ENCODE measurements at places on chromosomes 7 and 10. TPM values are rescaled to one million over a fixed set of nuclear protein-coding genes. Genes with fewer than 3 reads are reported as not detected.

The FKBP9 gene
- 328 TPM for total RNA-seq

The NEURL1 gene
- 3.8 TPM for total RNA-seq

The ALKBH4 gene
- 19.8 TPM for total RNA-seq

The RET gene
- 0.26 TPM for total RNA-seq

The AOAH gene
- 5.5 TPM for total RNA-seq

The NODAL gene
- not detected for total RNA-seq

GRCh38 chr10:12448729-12449391, 99.5 kb downstream of the CAMK1D start:
- H3K36me3 ChIP-seq = no peaks in the 10 kb centered on the region
- H3K4me3 ChIP-seq = no peak overlapping the region
- H3K4me1 ChIP-seq = no peaks in the 10 kb centered on the region
- peak; percentile 41 for DNase-seq
- H3K27me3 ChIP-seq = no peaks in the 10 kb centered on the region

- no peaks in the 10 kb centered on the region for H3K4me1 ChIP-seq
- DNase-seq = no peak
Measured at GRCh38 chr7:105837765-105838626, 38.4 kb downstream of the ATXN7L1 start.

- H3K27ac ChIP-seq = no peak overlapping the region
- no peaks in the 10 kb centered on the region for H3K4me1 ChIP-seq
- no peak overlapping the region for H3K4me3 ChIP-seq
- DNase-seq = no peak
- H3K36me3 ChIP-seq = no peaks in the 10 kb centered on the region
Measured at GRCh38 chr7:45325378-45325777, 167.8 kb downstream of the RAMP3 start.

- H3K36me3 ChIP-seq = no peaks in the 10 kb centered on the region
- H3K4me3 ChIP-seq = no peak overlapping the region
- H3K27me3 ChIP-seq = no peaks in the 10 kb centered on the region
- no peak for DNase-seq
- H3K4me1 ChIP-seq = no peaks in the 10 kb centered on the region
Measured at GRCh38 chr10:97314671-97315070, 4.4 kb upstream of the FRAT1 start.

DNA sequence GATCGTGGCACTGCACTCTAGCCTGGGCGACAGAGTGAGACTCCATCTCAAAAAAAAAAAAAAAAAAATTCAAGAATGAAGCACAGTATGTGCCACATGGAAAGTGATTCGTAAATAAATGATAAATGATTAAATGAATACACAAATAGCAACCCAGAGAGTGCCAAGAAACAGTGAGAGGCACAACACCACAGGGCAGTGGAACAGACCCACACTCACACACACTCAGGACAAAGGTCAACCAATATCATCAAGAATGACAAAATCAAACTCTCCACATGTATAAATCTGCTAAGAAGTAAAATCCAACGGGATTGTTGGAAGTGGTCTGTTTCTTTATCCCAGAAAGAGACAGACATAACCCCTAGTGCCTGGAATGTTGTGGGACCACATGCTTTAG, 77.4 kb downstream of the HTR7 start:
- H3K27ac ChIP-seq = no peak overlapping the region
- no peak for DNase-seq
- no peak overlapping the region for H3K4me3 ChIP-seq
- H3K36me3 ChIP-seq = no peaks in the 10 kb centered on the region

DNA sequence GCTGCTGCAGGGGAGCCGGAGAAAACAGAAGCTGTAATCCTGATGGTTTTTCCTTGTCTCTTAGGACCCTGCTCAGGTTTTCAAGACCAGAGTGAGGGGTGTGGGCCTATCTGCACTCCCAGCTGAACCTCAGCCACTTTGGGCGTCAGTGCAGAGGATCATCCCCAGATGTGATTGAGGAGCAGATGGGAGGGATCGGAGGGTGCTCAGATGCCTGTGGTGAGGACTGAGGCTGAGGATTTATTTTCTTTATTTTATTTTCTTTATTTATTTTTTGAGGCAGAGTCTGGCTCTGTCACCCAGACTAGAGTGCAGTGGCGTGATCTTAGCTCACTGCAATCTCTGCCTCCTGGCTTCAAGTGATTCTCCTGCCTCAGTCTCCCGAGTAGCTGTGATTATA, 13.9 kb downstream of the COL26A1 start:
- H3K27ac ChIP-seq = no peak overlapping the region
- H3K4me1 ChIP-seq = no peaks in the 10 kb centered on the region
- H3K4me3 ChIP-seq = no peak overlapping the region
- no peaks in the 10 kb centered on the region for H3K27me3 ChIP-seq
- no peak for DNase-seq

- no peak overlapping the region for H3K27ac ChIP-seq
- no peak for DNase-seq
- no peak overlapping the region for H3K4me3 ChIP-seq
- H3K36me3 ChIP-seq = no peaks in the 10 kb centered on the region
- H3K27me3 ChIP-seq = no peaks in the 10 kb centered on the region
- H3K4me1 ChIP-seq = no peaks in the 10 kb centered on the region
Measured at GRCh38 chr10:124229201-124229988, 136.0 kb upstream of the CHST15 start.

DNA sequence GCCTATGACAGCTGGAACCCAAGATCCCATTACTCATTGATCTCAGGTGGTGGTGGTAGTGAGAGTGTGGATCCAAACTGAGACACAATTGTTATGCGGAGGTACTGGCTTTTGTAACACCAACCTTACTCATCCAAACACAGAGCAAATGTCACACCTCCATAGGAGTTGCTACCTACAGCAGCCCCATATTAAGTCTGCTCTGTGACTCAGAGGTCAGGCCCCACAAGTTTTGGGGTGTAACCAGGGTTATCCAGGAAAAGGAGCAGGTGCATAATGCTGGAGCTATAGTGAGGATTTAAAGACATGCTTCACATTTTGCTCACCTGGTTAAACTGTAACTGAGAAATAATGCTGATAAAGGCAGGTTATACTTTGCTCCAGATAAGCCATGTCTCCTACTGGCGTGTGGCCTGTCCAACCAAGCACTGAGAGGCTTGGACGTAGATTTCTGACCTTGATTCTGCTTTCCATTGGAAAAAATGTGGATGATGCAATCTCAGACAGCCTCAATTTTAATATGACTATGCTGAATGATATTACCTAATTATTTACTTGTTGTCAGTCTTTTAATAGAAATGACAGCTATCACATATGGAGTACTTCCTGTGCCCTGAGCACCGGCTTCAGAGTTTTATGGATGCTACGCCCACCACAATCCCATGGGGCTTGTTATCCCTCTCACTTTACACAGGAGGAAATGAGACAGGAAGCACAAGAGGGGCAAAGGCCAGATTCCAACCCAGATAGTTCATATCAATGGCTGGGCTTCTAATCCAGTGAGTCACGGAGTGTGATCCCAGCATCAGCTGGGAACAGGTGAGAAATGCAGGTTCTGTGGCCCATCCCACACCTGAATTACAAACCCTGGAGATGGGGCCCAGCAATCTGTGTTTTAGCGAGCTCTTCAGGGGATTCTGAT, 181.3 kb downstream of the CHN2 start:
- no peak overlapping the region for H3K27ac ChIP-seq
- H3K4me1 ChIP-seq = no peaks in the 10 kb centered on the region
- H3K27me3 ChIP-seq = no peaks in the 10 kb centered on the region
- no peak for DNase-seq
- H3K36me3 ChIP-seq = no peaks in the 10 kb centered on the region

- no peaks in the 10 kb centered on the region for H3K36me3 ChIP-seq
- no peaks in the 10 kb centered on the region for H3K27me3 ChIP-seq
- H3K27ac ChIP-seq = no peak overlapping the region
Measured at GRCh38 chr10:91137822-91138221, 82.6 kb upstream of the PCGF5 start.

DNA sequence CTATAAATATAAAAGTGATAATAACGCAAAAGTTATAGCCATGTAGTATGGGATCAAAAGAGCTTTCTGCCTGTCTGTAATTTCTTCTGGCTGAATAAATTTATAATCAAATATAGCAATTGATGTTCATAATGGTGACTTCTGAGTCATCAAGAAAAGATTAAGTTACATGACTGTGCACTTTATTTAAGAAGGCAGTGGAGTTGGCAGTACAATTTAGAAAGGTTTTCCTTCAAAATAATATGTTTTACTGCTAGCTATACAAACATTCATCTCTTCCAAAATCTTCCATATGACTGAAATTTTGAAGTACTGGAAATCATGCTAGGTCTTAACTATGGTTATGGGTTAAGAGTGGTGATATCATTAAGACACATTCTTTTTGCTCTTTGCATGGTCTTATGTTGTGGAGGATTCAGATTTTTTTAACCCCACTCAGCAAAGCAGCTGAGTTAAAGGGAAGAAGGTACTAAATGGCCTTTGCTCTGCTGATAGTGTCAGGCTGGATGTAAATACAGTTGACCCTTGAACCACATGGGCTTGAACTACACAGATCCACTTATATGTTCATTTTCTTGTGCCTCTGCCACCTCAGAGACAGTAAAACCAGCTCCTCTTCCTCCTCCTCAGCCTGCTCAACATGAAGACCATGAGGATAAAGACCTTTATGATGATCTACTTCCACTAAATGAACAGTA, 323.6 kb downstream of the BBS9 start:
- no peak for DNase-seq
- H3K27ac ChIP-seq = no peak overlapping the region
- H3K4me1 ChIP-seq = no peaks in the 10 kb centered on the region
- H3K4me3 ChIP-seq = no peak overlapping the region
- H3K27me3 ChIP-seq = no peaks in the 10 kb centered on the region
- no peaks in the 10 kb centered on the region for H3K36me3 ChIP-seq

DNA sequence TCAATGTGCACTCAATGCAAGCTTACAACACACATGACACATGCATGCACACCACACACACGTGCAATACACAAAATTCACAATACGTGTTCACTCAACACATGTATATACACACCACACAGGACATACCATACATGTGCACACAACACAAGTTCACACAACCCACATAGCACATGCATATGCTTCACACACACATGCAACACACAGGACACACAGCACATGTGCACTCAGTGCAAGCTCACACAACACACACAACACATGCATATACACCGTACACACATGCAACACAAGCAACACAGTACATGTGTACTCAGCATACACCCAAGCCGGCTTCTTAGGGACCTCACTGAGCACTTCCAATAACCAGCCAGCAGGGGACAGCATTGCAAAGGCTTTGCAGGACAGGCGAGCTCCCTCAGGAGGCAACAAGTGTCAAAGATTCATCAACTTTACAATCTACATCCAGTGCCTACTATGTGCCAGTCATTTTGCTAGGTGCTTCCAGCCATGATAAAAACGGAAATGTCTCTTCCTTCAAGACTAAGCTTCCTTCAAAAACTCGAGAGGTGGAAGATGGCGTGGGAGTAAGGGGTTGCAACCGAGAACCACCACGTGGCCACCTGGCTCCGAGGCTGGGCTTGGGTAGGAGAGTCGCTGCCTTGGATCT, 61.1 kb downstream of the JCAD start:
- peak; percentile 73 for DNase-seq
- H3K27ac ChIP-seq = no peak overlapping the region
- no peaks in the 10 kb centered on the region for H3K4me1 ChIP-seq
- no peaks in the 10 kb centered on the region for H3K36me3 ChIP-seq
- no peak overlapping the region for H3K4me3 ChIP-seq
- no peaks in the 10 kb centered on the region for H3K27me3 ChIP-seq

DNA sequence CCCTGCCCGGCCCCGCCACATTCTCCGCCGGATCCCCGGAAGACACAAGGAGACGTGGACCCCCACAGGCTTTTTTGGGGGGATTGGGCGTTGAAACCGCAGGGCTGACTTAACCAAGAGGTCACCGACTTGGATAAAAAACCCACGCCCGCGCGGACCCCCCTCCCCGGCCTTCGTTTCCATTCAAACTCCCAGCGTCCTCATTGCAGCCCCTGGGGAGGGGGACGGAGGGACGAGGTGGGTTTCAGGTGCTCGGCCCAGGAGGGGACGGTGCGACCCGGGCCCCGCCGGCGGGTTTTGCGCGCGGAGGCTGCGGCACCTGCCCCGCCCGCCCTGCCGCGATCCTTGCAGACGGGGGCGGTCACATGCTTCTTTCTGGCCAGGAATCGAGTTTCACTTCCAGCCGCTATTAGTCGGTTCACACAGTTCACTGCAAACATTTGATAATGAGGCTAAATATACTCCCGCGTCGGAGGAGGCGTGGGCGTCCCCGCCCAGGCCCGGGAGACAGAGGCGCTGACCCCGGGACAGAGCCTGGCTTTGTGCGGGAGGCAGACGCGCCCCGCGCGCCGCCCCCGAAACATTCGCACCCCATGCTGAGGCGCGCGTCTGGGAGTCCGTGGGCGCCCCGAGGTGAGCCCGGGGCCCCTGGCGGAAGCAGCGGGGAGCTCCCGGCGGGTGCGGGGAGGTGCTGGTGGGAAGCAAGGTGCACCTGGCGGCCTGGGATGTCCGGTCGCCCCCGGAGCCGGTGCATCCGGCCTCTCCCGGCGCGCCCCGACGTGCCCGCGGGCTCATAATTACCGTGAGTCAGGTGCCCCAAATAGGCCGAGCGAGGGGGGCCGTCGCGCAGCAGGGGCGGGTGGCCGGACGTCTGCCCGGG, 2.7 kb upstream of the PDGFA start:
- no peak overlapping the region for H3K27ac ChIP-seq
- peak; percentile 63 for DNase-seq
- no peaks in the 10 kb centered on the region for H3K27me3 ChIP-seq
- H3K4me3 ChIP-seq = peak overlapping the region; percentile 35
- H3K36me3 ChIP-seq = no peaks in the 10 kb centered on the region
- H3K4me1 ChIP-seq = no peaks in the 10 kb centered on the region

DNA sequence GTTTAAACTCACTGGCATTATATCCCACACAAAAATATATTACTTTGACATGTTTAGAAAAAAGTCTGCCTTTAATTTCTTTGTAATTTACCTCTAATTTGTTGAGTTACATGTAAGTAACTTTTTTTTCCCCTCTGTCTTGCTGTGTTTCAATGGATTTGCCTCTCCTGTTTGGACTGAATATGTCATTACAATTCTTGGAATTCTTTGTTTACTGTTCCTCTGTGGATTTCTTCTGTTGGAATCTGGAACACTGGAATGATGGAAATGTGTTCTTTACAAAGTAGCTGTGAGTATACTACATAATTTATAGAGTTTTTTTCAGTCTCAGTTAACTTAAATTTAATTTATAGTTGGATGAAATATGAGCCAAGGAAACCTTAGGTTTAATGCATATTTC, 30.4 kb downstream of the SEPTIN7 start:
- no peaks in the 10 kb centered on the region for H3K36me3 ChIP-seq
- DNase-seq = no peak
- H3K27ac ChIP-seq = no peak overlapping the region
- no peaks in the 10 kb centered on the region for H3K4me1 ChIP-seq
- H3K4me3 ChIP-seq = no peak overlapping the region
- no peaks in the 10 kb centered on the region for H3K27me3 ChIP-seq

DNA sequence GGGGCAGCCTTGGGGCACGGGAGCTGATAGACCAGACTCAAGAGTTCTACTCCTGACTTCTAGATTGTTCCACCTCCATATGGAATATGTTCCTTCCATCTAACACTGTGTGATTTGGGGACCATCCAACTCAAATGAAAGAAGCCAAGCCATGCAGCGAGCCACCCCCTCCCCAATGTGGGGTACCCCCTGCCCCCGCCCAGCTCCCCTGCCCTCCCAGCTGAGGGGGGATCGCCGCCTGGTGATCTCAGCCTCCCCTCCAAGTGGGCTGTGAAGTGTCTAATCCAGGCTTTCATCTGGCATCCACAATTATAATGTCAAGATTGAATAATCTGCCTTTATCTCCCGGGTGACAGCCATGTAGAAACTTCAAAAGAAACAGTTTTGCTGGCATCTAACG, 246.1 kb downstream of the RPS24 start:
- H3K4me3 ChIP-seq = no peak overlapping the region
- H3K4me1 ChIP-seq = no peaks in the 10 kb centered on the region
- no peaks in the 10 kb centered on the region for H3K27me3 ChIP-seq
- DNase-seq = no peak
